Amniotic stem cell (primary cell): ENCODE measurements at places on chromosomes 13 and 19.

DNA sequence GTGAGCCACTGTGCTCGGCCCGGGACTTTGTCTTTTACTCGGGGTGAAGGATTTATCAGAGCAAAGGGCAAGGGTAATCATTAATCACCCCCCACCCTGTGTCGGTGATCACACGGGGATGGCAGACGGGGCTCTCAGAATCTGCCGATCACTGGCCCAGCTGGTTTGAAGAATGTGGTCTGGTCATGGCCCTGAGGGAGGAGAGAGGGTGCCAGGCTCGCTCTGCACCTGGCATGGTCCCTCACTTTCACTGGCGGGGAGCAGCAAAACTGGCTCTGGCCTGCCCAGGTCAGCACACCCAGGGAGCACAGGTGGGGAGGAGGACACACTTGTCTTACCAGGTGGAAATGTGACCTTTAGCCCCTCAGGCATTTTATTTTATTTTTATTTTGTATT, 10.2 kb downstream of the REEP6 start:
- no peak for DNase-seq

DNA sequence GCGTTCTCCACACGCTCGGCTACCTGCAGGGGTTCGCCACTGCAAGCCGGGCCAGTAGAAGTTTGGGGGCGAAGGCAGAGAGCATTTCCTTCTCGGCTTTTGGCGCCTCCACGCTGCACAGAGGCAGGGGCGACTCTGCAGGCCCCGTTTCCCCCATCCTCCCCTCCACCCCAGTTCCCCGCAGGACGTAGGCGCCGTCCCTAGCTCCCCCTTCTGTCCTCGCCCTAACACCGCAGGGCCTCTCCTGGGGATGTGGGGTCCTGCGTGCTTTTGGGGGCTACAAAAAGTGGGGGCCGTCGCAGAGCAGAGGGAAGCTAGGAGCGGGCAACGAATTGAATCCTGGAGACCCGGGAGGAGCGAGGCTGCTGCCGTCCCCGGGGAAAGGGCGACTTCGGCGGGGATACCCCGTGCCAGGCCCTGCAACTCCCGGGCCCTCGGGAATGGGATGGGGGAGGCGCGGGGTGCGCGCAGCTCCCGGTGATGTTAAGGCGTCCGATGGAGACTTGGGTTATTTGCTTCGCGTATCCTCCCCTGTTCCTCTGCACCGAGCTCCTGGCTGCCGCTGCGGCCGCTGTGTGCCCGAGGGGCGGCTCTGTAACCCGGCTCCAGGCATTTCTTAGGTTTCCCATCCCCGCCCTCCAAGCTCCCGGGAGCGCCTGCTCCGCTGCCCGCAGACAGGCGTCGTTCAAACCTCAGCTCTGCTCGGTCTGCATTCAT, 255.9 kb upstream of the SOX21 start:
- DNase-seq: no peak

GRCh38 chr13:39815345-39816111, 160.1 kb downstream of the COG6 start:
- no peak for DNase-seq

- no peak for DNase-seq
Measured at GRCh38 chr13:40966298-40966697, 52.8 kb downstream of the ELF1 start.

DNA sequence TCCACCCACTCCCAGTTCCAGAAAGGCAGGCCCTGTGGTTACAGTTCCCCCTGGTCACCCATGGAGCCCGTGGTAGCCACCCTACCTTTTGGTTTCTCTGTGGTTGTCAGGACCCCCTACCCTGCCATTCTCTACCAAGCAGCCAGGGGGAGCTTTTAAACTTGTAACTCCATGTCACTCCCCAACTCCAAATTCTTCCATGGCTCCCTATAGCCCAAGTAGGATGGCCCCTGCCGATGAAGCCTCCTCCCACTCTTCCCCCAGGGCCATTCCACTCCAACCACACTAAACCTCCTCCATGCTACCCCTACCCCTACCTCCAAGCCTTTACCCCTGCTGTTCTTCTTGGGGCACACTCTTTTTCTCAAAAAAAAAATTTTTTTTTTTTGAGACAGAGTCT, 2.2 kb downstream of the S1PR2 start:
- DNase-seq: no peak

GRCh38 chr19:9917321-9917720, 19.0 kb downstream of the OLFM2 start:
- no peak for DNase-seq
